Epithelial cell of esophagus (primary cell): ENCODE measurements at places on chromosomes 12 and 14.

- DNase-seq: no peak
These were observed 51.2 kb downstream of the PRMT8 start for GRCh38 chr12:3542156-3542555.

DNA sequence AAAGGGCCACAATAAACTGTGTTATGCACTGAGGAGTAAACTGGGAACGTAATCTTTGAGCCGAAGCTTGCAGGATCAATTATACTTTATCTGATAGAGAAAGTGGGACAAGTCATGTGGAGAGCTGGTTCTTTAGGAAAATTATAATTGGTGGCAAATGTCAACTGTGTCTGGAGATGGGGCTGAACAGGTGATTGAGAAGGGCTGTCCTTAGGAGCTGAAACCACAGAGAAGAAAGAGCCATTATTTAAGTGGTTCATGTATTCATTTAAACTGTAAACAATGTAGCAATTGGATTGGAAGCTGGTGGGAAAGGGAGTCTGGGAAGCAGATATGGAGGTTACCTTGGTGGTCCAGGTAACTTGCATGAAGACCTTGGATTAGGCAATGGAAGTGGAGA is 193.1 kb downstream of the NPAS3 start:
- no peak for DNase-seq

DNA sequence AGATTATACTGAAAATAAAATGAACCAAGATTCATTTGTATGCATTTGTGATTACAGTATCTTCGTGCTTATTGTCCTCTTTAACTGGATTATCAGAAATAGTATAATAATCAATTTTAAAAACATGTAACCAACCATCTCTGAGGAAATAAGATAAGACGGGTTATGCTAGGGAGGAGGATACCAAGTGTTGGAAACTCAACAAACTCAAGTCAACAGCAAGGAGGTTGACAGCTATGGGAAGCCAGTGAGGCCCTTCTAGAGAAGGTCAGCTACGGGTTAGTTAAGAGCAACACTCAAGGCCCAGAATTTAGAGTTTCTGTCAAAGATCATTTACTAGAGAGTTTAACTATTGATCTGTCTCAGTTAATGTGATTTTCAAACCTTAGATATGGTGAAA is 137.2 kb downstream of the PDZRN4 start:
- DNase-seq: no peak

GRCh38 chr12:60689137-60689536 is 1093.3 kb downstream of the SLC16A7 start:
- peak; percentile 36 for DNase-seq

- DNase-seq: no peak
These were observed 10.9 kb upstream of the METAP2 start for GRCh38 chr12:95463050-95463449.

- DNase-seq: no peak
These were observed 167.8 kb upstream of the SFSWAP start for GRCh38 chr12:131543040-131543439.

GRCh38 chr12:6542209-6543009 is 8.1 kb downstream of the GAPDH start:
- DNase-seq: no peak

DNA sequence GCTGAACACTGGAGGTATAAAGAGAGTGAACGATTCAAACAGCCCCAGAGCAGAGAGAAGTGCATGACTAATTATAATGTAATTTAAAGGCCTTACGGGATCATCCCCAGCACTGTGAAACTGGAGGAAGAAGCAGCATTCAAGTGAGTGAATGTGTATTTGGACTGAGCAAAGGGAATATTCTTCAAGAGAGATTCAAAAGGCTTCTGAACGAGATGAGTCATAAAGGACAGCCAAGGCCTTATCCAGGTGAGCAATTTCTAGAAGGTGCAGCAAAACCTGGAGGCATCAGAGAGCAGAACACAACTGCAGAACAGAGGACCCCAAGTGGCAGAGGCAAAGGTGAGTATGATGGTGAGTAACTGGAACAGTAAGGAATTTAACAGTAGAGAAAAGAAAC is 127.2 kb downstream of the BCAT1 start:
- peak; percentile 86 for DNase-seq

GRCh38 chr14:67512463-67513310 is 20.4 kb upstream of the PLEKHH1 start:
- no peak for DNase-seq

DNA sequence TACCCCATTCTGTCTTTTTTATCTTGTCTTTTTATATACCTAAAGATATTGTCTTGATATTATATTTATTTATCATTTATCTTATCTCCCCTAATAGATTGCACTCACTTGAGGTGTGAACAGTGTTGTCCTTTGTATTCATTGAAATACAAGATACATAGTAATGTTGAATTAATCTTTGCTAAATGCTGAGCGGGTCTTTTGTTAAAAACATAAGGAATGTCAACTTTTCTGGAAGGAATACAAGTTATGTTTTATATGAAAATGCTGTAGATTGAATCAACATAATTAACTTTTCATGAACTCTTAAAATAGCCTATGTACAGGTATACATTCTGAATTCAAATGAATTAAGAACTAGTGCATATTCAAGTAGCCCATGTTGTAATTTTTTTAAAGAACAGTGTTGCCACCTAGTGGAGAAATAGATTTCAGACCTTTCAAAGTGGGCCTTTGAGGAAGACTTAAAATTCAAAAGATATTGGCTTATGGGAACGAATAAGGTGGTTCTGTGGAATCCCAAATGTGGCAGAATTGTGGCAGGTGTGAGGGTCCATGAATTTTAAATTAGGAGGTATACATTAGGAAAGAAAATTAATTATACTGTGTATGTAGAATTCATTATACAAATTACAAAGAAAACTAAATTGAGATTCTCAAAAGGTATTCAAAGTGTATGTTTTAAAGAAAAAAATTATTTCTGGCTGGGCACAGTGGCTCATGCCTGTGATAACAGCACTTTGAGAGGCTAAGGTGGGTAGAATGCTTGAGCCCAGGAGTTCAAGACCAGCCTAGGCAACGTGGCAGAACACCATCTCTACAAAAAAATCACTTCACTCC is 19.1 kb downstream of the BBOF1 start:
- peak; percentile 62 for DNase-seq

GRCh38 chr12:124716208-124717130 is 147.2 kb downstream of the SCARB1 start:
- no peak for DNase-seq

GRCh38 chr12:54940727-54941315 is 43.7 kb downstream of the TESPA1 start:
- no peak for DNase-seq
